Left ventricle myocardium superior (tissue), 1 donor: ENCODE measurements at places on chromosomes 13 and 19.

DNA sequence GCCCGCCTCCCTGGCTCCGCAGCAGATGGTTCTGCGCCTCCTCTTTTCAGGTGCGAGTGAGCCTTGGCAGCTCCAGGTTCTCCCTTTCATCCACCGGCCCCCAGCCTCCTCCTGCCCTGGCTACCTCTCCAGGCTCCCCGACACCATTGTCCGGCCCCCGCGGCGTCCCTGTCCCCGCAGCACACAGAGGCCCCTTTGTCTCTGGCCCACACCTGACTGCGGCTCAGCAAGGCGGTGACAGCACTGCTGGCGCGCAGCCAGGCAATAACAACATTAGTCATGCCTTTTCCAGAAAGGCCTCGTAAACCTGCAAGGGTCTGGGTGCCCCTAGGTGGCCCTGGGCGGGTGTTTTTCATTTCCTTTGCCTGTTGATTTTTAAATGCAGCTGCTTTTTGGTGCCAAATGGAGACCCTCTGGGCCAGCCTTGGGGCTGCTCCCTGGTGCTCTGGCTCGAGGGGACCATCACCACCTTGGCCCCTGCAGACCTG is 73.2 kb upstream of the MEDAG start:
- DNase-seq, result peak; percentile 66

DNA sequence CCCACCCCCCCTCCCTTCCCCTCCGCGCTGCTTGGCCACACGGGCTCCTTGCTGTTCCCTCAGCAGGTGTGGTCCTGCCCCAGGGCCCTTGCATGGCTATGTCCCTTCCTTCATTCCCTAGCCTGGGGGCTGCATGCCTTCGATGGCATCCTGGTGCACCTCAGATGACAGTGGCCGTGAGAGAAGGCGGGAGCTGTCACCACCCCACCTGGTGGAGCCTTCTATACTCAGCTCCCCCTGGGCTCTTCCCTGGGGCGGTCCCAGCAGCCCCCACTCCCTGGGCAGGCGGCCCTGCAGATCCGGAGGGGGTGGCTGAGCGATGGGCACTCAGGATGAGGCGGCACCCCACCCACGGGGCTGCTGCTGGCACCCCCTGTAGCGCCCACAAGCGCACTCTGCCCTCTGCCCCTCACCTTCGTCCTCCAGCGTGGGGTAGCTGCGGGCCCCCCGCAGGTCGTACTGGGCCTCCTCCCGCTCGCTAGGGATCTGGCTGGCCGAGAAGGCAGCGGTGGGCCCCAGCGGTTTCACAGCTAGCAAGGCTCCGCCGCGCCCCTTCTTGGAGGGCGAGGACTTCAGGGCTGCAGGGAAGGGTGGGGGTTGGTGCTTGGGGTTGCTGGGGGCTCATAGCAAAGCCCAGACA is 17.2 kb upstream of the CACTIN start:
- DNase-seq, result no peak

DNA sequence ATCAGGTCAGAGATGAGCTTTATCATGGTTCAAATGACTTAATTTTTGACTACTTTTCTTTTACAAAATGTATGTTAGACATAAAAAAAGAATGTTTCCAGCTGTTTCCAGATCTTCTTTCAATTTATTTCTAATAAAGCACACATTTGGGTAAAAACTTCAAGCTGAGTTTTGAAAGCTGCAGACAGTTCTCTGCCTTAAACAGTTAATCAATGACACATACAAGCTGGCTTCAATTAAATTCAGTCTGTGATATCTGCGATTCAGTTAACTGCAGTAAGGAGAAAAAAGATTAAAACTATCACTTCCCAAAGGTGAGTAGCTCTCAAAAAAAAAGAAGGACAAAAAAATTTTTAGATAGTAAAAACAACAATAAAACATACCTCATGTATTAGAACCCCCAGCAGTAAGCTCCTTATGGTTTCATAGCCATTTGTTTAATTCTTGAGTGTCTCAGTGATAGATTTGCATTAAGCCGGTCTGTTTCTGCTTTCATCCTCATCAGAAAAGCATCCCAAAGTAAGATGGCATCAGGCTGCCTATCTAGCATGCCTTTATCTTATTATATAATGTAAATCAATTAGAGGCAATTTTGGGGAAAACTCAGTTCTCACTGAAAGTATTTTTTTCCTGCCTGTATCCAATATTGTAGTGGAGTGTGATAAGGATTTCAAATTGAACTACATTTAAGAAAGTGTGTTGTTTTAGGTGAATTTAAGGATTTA is 81.8 kb upstream of the STARD13 start:
- no peak for DNase-seq

DNA sequence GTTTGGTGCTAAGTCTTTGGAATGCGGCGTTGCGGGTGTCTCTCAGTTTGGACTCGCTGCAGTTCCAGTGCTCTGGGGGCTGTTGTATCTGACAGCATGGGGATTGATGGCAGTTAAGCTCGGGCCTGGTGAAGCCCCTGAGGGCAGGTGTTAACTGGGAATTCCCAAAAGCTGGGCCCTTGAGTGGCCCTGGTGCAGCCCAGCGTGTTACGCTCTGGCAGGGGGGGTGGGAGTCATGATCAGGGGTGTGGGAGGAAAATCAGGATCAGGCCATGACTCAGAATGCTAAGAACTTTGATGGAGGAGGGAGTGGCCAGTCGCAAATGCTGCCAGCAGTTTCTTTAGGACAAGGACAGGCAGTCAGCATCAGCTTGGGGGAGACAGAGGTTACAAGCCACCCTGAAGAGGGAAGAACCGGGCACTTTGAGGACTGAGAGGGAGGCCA is 19.6 kb downstream of the AP2A1 start:
- DNase-seq, result no peak

DNA sequence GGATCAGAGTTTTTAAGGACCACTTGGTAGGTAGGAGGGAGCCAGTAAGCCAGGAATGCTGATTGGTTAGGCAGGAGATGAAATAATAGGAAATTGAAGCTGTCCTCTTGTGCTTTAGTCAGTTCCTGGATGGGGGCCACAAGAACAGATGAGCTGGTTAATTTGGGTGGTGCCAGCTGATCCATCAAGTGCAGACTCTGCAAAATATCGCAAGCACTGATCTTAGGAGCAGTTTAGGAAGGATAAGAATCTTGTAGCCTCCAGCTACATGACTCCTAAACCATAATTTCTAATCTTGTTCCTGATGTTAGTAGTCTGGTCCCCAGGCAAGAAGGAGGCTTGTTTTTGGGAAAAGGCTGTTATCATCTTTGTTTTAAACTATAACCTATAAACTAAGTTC is 117.9 kb upstream of the GPR12 start:
- no peak for DNase-seq
